Activated naive CD4-positive, alpha-beta T cell treated with anti-CD3 and anti-CD28 coated beads for 36 hours (primary cell): ENCODE measurements at places on chromosomes 4 and X. TPM values are rescaled to one million over a fixed set of nuclear protein-coding genes. Genes with fewer than 3 reads are reported as not detected.

DNA sequence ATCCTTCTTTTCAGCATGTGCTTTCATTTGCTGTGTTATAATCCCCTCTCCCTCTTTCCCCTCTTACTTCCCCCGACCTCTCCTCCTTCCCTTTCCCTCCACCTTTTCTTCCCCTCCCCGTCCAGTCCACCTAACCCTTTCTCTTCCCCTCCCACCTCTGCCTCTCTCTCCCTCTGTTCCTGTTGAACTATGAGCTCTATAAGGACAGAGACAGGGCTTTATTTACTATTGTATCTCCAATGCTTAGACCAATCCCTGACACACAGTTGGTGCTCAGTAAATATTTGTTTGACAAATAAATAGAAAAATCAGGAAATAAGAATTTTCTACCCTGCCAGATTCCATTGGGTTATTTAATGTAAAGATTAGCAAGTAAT is 60.8 kb downstream of the EGF start:
- no peaks in the 10 kb centered on the region for H3K36me3 ChIP-seq
- H3K27ac ChIP-seq = no peak overlapping the region
- H3K4me3 ChIP-seq = no peak overlapping the region
- peaks cover 3% of the 10 kb centered on the region for H3K27me3 ChIP-seq
- DNase-seq = no peak

DNA sequence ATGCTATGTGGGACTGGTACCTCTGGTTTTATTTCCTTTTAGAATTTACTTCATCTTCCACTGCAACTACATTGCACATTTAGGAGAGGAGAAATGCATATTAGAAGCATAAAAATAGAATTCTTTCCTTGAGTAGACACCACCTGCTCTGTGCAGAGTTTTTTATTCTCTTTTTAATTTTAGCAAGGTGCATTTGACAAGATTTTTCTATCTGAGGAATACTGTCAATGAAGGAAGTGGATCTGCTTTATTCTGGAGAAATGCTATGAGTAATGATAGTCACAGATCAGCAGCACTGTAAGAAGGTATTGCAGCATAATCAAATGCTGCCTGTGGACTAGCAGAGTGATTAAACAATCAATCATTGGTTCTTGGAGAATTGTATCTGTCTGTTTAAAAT is 1038.3 kb downstream of the RAPGEF2 start:
- H3K4me3 ChIP-seq = no peak overlapping the region
- no peaks in the 10 kb centered on the region for H3K27me3 ChIP-seq
- H3K27ac ChIP-seq = no peak overlapping the region
- no peak for DNase-seq
- H3K4me1 ChIP-seq = no peaks in the 10 kb centered on the region
- H3K36me3 ChIP-seq = no peaks in the 10 kb centered on the region

DNA sequence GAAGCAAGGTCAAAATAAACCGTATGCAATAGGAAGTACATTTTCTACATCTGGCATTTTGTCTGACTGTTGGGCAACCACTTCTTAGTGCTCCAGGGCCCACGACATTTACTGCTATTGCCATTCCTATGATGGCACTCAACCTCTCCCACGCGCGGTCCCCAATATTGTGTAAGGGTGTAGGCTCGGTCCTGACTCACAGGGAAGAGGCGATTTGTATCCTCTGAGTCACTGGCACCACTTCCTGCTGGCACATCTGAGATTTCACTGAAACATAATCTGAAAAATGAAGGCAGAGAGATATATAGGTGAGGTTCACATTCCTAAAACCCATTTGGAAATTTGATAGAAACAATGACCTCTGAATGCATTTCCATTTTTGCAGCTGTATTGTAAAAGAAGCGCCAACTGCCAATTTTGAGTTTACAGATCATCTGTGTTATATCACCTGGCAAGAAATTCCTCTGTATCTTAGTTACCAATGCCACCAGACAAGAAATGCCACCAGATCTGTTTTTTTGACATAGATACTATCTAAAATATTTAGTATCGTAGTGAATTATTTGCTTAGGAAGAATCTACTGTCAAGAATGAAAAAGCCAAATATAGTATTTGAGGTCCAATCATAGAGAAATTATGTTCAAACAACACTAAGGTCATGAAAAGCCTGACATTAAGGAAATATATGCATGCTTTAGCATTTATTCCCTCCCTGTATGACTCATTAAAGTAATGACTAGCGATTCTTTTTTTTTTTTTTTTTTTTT is 9.8 kb downstream of the EREG start:
- H3K36me3 ChIP-seq = no peaks in the 10 kb centered on the region
- no peak overlapping the region for H3K27ac ChIP-seq
- no peak overlapping the region for H3K4me3 ChIP-seq
- H3K4me1 ChIP-seq = no peaks in the 10 kb centered on the region
- DNase-seq = peak; percentile 6

- no peak for DNase-seq
- no peaks in the 10 kb centered on the region for H3K27me3 ChIP-seq
- peaks cover 47% of the 10 kb centered on the region for H3K36me3 ChIP-seq
- no peak overlapping the region for H3K27ac ChIP-seq
These were observed 22.7 kb downstream of the RASGEF1B start for GRCh38 chr4:81449015-81449414.

- no peaks in the 10 kb centered on the region for H3K4me1 ChIP-seq
- H3K4me3 ChIP-seq = no peak overlapping the region
- no peaks in the 10 kb centered on the region for H3K27me3 ChIP-seq
- H3K27ac ChIP-seq = no peak overlapping the region
- DNase-seq = no peak
These were observed 129.5 kb downstream of the PABPC4L start for GRCh38 chr4:134072137-134072536.

- H3K27me3 ChIP-seq = no peaks in the 10 kb centered on the region
- H3K4me3 ChIP-seq = no peak overlapping the region
- no peaks in the 10 kb centered on the region for H3K4me1 ChIP-seq
- no peak for DNase-seq
- no peak overlapping the region for H3K27ac ChIP-seq
These were observed 34.5 kb upstream of the VEGFD start for GRCh38 chrX:15418707-15419181.

DNA sequence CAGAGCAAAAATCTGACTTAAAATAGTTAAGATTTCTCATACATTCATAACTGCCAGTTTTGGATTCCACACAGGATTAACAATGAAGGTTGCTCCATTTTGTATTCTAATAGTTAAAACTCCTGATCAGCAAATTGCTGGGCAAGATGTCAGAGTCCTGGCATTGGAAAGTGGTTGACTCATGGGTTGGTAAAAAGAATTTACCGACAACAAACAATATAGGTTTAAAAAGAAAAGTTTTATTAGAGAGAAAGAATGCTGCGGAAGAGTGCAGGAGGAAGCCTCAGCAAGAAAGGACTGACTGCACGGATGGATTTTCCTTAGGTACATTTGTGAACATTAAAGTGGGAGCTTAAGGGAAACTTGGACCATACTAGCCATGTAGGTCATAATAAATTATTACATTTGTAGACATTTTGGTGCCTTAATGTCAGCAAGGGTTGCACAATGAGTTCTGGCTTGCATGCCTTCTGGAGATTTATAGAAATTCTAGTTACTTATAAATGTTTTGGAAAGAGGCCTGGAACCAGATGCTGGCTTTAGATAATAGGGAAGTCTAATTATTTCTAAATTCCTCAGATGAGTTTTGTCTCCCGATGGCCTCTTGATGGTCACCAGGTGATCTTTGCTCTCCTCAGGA is 25.4 kb upstream of the IL2 start:
- H3K4me1 ChIP-seq = peaks cover 21% of the 10 kb centered on the region
- no peak overlapping the region for H3K27ac ChIP-seq
- no peaks in the 10 kb centered on the region for H3K27me3 ChIP-seq
- no peaks in the 10 kb centered on the region for H3K36me3 ChIP-seq
- no peak overlapping the region for H3K4me3 ChIP-seq

GRCh38 chrX:12138361-12139313 is at the start of gene FRMPD4:
Gene FRMPD4 (plus strand): TSS chrX:12138473. CDS start chrX:12138972, 499 bp downstream.
- H3K27me3 ChIP-seq = peaks cover 20% of the 10 kb centered on the region
- H3K36me3 ChIP-seq = no peaks in the 10 kb centered on the region
- H3K27ac ChIP-seq = no peak within 1 kb of the TSS
- DNase-seq = no peak
- no peak within 1 kb of the TSS for H3K4me3 ChIP-seq

DNA sequence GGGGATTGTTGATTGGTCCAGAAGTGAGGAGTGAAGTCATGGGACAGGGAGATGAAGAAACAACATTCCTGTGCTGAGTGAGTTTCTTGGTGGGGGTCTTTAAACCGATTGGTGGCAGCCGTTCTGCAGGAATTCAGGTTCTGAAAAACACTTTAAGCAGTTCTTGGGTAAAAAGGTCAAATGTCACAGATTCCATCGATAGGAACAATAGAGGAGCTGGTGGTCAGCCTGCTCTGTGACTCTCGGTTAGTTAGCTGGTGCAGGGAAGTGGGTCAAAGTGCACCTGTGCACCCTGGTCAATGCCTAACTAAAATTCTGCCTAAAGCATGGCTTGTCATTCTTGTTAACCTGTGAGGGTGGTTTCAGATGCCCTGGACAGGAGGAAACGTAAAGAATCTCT is 34.6 kb upstream of the MGST2 start:
- H3K36me3 ChIP-seq = no peaks in the 10 kb centered on the region
- no peak overlapping the region for H3K27ac ChIP-seq
- no peaks in the 10 kb centered on the region for H3K4me1 ChIP-seq

- no peak overlapping the region for H3K4me3 ChIP-seq
- H3K36me3 ChIP-seq = no peaks in the 10 kb centered on the region
- H3K4me1 ChIP-seq = no peaks in the 10 kb centered on the region
- peaks cover 12% of the 10 kb centered on the region for H3K27me3 ChIP-seq
These were observed 357.7 kb upstream of the EMCN start for GRCh38 chr4:100875296-100876068.

DNA sequence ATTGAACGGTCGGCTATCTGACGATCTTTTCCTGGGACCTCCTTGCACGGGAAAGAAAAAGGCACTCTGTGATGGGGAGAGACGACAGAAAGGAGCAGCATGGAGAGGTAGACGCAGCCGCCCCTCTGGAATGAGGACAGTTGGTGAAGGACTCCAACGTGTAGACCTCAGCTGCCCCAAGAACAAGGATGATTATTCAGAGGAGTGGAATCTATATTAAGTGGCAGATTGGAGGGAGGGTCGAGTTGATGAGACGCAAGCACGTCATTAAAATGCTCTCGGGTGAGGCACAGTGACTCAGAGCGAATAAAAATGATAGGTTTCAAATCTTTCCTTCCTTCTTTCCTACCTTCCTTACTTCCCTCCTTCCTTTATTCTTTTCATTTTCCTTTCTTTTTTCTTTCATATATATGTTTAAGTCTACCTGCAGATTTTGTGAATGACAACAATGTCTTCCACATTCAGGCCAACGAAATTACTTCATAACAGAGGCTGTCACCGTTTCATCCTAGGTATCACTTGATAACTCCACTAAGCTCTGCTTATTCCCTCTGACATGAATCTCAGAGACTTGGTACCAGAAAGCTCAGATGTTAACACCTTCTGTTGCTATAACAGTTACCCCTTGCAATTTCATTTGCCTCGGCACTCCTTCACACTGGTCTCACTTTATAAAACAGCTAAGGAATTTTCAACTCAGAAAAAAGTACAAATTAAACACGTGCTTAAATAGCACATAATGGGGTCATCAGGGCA is 110.0 kb upstream of the PPARGC1A start:
- H3K4me1 ChIP-seq = no peaks in the 10 kb centered on the region
- DNase-seq = no peak
- no peak overlapping the region for H3K27ac ChIP-seq
- H3K36me3 ChIP-seq = no peaks in the 10 kb centered on the region
- H3K27me3 ChIP-seq = peaks cover 3% of the 10 kb centered on the region

- H3K4me1 ChIP-seq = no peaks in the 10 kb centered on the region
- no peaks in the 10 kb centered on the region for H3K27me3 ChIP-seq
- no peaks in the 10 kb centered on the region for H3K36me3 ChIP-seq
- H3K27ac ChIP-seq = no peak overlapping the region
- no peak overlapping the region for H3K4me3 ChIP-seq
These were observed 147.4 kb upstream of the FGF13 start for GRCh38 chrX:138858951-138859350.

GRCh38 chr4:145779319-145779801 is 99.4 kb downstream of the C4orf51 start:
- no peaks in the 10 kb centered on the region for H3K27me3 ChIP-seq
- peaks cover 11% of the 10 kb centered on the region for H3K4me1 ChIP-seq
- no peak overlapping the region for H3K4me3 ChIP-seq
- H3K36me3 ChIP-seq = peaks cover 51% of the 10 kb centered on the region
- DNase-seq = no peak

DNA sequence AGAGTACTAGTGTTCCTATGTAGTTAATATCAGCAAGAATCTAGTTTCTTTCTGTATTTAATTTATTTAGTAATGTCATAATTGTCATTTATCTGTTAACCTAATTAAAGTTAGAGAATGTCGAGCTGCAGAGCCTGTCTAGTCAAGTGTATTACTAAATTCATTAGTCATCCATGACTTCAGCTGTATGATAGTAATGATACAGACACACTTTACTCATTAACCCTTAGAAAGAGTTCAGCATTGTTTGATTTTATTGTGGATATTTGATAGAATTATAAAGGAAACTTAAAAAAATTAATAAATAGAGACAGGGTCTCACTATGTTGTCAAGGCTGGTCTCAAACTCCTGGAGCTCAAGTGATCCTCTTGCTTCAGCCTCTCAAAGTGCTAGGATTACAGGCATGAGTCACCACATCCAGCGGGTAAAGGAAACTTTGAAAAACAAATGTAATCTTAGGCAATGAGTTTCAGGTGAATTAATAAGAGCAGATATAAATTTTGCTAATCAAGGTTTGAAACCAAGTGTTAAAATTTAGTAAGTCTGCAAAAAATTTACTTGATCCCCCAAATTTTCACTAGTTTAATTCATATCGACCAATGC is 110.6 kb downstream of the ANK2 start:
- no peaks in the 10 kb centered on the region for H3K27me3 ChIP-seq
- H3K27ac ChIP-seq = no peak overlapping the region
- no peak overlapping the region for H3K4me3 ChIP-seq
- H3K36me3 ChIP-seq = no peaks in the 10 kb centered on the region
- no peak for DNase-seq

- H3K27ac ChIP-seq = no peak overlapping the region
- H3K36me3 ChIP-seq = no peaks in the 10 kb centered on the region
- H3K27me3 ChIP-seq = no peaks in the 10 kb centered on the region
- DNase-seq = no peak
These were observed 16.7 kb upstream of the AFAP1 start for GRCh38 chr4:7956270-7956808.

Gene SH3RF1
- total RNA-seq = 0.22 TPM

Gene BLOC1S4
- 11.0 TPM for total RNA-seq

Gene FRMPD4
- not detected for total RNA-seq

Gene TXK
- 24.4 TPM for total RNA-seq

Gene DDIT4L
- total RNA-seq = 0.64 TPM

Gene TCP11X2
- not detected for total RNA-seq
